ENCODE measurements at places on chromosomes 2 and 18.

DNA sequence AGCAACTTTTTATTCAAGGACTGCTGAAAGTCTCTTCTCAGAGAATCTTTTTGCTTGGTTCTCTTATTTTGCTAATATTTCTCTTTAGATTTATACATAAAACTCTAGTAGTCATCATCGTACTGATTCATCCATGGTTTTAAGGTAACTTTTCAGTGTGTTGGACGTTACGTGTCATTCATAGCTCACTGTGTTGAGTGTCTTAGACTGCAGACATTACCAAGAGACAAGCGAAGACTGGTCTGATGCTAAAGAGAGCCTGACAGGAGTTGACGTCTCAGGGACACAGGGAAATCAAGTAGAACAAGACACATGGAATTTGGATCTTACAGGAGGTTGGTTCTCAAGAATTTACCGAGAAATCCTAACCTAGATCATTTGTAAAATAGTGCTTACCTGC, 25.5 kb downstream of the RBM44 start:
- DNase-seq: no peak

- DNase-seq: no peak
Observed at GRCh38 chr2:11263177-11263576, 81.3 kb downstream of the ROCK2 start.

DNA sequence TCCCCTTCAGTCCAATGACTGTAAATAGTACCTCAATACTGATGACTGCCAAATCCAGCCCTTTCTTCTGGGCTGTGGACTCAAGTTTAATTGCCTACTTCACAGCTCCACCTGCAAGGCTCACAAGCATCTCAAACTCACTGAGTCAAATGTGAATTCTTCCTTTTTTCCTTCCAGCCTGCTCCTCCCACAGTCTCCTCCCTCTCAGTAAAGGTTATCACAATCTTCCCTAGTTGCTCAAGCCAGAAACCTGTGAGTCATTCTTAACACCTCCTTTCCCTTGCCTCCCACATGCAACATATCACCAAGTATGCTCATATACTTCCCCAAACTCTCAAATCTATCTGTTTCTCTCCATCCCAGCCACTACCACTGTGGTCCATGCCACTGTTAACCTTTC, 3.7 kb upstream of the MFSD6 start:
- no peak for DNase-seq

GRCh38 chr2:164675027-164675426, 53.7 kb upstream of the GRB14 start:
- DNase-seq: no peak

GRCh38 chr2:190759749-190760213, 110.9 kb downstream of the NAB1 start:
- DNase-seq: no peak

DNA sequence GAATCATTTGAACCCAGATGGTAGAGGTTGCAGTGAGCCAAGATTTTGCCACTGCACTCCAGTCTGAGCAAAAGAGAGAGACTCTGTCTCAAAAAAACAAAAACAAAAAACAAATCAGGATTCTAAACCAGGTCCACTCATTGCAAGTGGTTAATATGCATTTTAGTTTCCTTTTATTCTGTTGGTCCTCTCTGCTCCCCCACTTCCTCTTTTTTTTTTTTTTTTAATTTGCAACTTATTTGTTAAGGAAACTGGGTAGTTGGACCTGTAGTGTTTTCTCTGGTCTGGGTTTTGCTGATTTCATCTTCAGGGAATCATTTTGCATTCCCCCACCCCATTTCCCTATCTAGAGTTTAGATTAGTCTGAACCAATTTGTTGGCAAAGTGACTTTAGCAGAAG, 14.0 kb downstream of the FER1L5 start:
- DNase-seq: no peak

GRCh38 chr2:38765149-38765548, 12.9 kb upstream of the GEMIN6 start:
- no peak for DNase-seq

DNA sequence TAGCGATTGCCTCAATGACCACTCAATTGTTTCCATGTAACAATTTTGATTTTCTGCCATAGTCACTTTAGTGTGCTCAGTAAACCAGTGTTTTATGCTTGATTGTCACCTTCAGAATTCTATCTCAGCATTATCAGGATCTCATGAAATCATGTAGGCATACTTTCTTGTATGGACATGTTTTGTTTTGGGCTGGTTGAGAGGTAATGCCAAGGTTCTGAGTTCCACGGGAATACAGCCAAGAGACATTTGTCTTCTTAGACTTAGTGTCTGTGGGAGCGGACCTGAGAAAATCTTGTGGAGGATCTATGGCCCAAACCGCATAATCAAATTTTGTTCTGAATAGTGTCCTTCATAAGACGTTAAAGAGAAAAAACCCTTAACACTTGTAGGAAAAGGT, 10.2 kb downstream of the MSTN start:
- no peak for DNase-seq

GRCh38 chr2:107263628-107264027, 377.7 kb upstream of the ST6GAL2 start:
- DNase-seq: no peak

DNA sequence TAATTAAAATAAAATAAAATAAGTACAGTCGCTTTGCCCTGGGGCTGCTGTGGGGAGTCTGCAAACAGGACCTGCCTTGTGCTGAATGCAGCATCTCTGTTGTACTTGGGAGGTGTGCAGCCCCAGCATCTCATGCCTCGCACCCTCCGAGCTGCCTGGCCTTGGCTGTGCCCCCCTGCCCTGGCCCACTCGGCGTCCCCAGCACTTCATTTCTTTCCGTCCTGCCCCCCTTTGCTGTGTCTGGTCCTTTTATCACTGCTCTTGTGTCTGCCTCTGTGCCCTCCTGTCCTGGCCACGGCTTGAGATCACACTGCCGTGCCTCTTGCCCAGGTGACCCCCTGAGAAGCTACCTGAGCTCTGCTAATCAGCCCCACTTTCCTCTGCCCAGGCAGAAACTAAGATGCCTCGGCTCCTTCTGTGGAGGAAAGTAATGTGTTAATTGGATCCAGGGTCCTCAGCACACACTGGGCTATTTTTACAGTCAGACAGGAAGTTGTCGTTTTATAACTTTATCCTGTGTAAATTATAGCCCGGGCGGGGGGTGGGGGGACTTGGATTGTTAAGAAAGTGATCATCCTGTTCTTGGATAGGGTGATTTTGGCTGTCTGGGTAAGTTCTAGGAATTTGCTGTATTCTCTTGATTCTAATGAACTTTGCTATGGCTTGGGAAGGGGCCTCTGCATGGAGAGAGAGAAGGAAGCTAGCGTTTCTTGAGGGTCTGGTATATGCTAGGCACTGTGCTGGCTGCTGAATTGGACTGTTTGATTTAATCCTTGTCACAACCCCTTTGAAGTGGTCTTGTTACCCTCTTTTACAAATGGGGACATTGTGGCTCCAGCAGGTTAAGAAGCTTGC, 69.4 kb downstream of the AGAP1 start:
- DNase-seq: no peak

Data from stimulated activated CD4-positive, alpha-beta T cell treated with anti-CD3 and anti-CD28 coated beads, Interleukin-4, amount 100 ng/mL, for 4 hours (primary cell).